ENCODE measurements at places on chromosomes 11 and 22. TPM values are rescaled to one million over a fixed set of nuclear protein-coding genes. Genes with fewer than 3 reads are reported as not detected.

DNA sequence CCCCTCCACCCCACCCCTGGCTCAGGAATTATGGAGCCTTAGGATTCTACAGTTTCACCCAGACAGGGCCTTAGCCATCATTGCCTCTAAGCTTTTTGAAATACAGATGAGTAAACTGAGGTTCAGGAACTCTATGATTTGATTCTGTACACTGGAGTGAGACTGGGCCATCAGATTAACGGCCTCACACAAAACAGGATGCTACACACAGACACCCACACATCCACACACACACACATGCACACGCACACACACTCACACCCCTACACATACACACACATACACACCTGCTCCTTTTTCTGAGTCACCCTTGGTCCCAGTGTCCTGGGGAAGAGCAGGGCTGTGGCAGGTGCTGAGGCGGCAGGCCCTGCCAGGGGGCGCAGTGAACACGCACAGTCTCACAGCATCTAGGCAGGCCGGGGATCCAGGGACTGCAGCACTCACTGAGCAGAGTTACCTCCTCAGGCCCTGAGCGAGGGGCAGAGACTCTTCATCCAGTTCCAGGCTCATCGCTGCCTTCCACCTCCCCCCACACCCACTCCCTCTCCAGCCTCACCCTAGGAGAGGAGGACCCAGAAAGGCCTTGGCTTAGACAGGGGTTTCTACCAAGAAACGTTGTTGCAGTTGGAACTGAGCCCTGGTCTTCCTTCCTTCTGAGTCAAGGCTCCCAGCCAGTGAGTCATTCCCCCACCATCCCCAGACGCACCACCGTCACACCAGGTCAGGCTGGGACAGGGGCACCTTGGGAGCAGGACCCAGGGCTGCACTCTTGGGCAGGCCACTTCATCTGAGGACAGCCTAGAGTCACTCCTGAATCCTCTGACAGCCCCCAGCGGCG, 89.8 kb upstream of the PARVA start:
- DNase-seq, result no peak

Gene OR52N1
- not detected for total RNA-seq

Gene PATE4
- total RNA-seq, result not detected

Gene APLP2
- 527 TPM for total RNA-seq

DNA sequence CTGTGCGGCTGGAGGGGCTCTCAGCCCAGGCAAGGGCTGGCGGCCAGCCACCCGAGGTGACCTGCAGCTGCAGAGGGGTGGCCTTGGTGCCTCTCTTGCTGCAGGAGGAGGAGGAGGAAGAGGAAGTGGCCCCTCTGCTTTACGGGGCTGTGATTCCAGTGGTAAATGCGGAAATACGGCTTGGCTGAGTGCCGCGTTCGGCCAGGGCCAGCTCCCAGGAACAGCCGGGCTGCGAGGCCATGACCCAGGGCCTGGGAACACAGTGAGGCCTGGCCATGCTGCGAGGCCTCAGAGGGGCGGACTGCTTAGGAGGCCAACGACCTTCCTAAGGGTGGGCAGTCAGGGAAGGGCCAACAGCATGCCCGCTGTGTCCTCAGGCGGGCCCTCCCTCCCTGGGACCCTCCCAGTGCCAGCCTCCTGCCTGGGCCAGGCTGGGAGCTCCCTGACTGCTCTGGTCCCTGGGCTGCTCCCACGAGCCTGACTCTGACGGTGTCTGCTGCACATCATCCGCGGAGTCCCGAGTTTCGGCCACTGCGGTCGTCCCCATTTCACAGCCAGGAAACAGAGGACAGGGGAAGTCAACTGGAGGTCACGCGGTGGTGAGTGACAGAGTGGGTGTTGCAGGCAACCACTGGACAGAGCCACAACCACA, 20.8 kb upstream of the PPARA start:
- peak; percentile 69 for DNase-seq

DNA sequence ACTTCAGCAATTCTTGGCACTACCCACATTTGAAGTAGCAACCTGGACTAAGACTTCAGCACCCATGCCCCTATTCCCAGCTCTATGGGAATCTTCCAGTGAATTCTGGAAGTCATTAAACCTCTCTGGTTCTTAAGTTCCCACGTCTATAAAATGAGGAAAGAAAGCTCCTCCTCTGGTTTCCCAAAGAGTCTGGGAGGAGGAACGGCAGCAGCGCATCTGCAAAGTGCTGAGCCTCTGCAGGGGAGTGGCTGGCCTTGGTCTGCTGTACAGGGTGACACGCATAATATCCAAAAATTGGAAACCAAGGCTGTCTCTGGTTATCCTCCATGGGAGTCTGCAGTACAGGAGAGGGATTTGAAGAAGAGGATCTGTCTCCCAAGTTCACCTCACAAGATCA, 73.6 kb upstream of the TP53I11 start:
- DNase-seq, result no peak

DNA sequence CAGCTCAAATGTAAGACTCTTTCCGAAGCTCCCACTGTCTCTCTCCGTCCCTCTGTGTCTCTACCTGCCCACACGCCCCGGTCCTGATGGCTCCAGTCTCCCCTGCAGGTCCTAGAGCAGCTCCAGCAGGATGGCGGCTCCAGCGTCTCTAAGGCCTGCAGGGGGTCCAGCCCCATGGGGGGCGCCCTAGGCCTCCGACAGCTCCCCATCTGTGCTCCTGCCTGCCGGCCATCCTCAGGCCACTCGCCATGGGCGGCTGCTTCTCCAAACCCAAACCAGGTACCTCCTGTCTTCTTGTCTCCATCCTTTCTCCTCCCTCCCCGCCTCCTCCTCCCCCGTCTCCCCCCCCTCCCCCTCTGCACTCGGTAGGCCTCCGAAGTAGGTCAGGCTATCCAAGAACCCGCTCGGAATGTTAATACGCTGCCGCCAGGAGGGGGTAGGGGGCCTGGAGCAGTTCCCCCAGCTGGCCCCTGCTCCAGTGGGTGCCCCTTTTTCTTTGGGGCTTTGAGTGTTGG, 699 bp downstream of the AIFM3 start:
- DNase-seq, result no peak

GRCh38 chr11:59247531-59248227, 35.0 kb upstream of the MPEG1 start:
- DNase-seq, result peak; percentile 21

GRCh38 chr22:33866511-33866910, 53.8 kb downstream of the LARGE1 start:
- DNase-seq, result no peak

- DNase-seq, result no peak
These were observed 147.6 kb downstream of the MIAT start for GRCh38 chr22:26804911-26805539.

Gene MMP12
- 16.9 TPM for total RNA-seq

- peak; percentile 99 for DNase-seq
These were observed 501 bp upstream of the TTLL12 start for GRCh38 chr22:43187171-43188099.

DNA sequence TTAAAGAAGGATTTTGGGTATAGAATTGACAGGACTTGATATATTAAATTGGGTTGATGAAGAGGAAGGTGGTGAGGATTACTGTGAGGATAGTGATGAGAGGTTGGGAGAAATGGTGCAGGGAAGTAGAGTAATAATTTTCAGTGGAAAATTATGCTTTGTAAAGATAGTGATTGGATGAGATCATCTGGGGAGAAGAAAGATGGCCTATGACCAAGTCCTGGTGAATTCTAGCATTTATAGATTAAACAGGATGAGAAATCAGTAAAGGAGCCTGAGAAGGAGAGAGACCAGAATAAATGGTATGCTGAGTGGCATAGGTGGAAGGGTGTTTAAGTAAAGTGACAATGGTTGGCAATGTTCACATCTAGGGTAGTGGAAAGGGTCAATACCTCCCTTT, 15.0 kb downstream of the IPO7 start:
- no peak for DNase-seq

- DNase-seq, result no peak
These were observed 26.2 kb downstream of the FAM83F start for GRCh38 chr22:40020956-40021355.

Gene JAM3
- total RNA-seq, result 33.5 TPM

DNA sequence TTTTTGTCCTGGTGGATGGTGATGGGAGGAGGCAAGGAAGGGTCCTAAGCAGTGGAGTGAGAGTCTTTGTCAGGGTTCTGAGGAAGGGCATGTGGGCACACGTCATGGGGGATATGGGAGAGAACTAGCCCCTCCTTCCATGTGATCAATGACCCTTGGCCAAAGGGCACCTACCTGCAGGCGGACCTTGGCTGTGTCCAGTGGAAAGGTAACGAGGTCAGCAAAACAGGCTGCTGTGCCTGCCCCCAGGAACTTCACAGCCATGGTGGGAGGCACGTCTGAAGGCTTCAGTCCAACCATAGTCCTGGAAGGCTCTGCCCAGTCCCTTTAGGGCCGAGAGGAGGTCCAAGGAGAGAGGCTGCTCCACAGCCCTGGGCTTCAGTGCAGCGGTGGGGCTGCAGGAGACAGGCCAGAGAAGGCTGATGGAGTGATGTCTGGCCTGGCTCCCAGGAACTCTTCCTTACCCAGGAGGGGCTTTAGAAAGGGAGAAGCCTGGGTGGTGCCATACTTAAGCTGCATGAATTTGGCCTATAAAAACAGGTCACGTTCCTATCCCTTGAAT, 2.1 kb downstream of the UCP3 start:
- no peak for DNase-seq

Gene CRYBB3
- total RNA-seq, result not detected

DNA sequence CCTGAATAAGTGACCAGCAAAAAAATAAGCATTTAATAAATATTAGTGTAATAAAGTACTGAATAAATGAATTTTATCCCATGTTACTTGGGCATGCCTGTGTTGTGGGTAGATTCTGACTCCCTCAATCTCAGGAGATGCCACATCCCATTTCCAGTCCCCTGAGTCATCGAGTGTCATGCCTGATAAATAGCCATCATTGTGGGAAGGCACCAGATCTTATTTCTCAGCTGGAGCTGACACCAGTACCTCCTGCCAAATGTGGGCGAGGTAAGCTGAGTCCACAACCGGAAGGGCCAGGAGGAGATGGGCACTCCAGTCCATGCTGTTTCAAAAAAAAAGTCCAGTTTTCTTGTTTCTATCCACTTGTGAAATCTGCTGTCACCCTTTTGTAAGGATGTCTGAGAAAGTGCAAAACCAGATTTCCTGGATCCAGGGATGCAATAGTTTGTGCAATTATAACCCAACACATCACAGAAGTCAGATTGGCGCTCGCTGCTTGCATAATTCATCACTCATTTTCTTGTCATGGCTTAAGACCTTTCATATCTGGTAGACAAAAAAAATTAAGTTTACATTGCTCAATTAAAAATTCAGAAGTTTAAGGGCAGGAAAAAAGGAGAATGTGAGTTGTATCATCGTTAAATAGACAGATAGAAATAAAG, 311.6 kb downstream of the MIAT start:
- no peak for DNase-seq

Gene SLC7A4
- 0.63 TPM for total RNA-seq

DNA sequence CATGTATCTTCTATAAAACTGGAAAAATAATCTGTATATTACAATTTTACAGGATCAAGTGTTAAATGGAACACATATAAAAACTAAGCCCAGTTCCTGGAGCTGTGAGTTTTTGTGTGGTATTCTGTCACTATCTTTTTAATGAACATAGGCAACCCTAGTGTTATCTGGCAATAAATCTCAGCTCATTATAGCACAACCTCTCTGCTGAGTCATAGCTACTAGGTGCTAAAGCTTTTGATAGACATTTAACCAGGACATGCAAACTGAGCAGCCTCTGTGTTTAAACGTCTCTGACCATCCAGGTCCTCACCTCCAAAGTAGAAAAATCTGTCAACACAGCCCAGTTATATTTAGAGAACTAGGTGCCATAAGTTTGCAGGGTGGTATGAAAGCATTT, 91.0 kb upstream of the CARD18 start:
- DNase-seq, result no peak

Gene LRRC32
- total RNA-seq, result 38.3 TPM

GRCh38 chr11:75481223-75481921, 44.4 kb downstream of the GDPD5 start:
- DNase-seq, result no peak

Gene RIC3
- total RNA-seq, result 9.4 TPM

DNA sequence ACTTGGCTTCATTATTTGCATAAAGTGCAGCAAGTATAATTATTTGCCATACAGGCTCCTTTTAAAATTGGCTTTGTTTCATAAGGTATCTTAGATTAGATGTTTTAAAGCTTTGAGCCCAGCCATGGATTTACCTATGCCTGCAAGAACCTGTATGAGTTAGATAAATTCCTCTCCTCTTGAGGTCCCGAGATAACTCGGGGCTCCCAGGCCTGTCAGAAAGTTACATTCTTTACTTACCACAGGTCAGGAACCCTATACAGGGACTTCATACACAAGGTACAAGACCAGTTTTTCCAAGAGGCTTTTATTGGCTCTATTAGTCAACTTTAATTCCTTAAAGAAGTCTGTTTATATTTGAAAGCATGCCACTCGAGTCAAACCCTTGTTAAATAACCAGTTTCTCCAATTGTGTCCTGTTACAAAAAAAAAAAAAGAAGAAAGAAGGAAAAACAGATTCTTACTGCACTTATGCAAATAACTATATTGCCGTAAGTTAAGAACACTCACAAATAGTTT, 2.3 kb upstream of the C1QTNF6 start:
- DNase-seq, result peak; percentile 47

DNA sequence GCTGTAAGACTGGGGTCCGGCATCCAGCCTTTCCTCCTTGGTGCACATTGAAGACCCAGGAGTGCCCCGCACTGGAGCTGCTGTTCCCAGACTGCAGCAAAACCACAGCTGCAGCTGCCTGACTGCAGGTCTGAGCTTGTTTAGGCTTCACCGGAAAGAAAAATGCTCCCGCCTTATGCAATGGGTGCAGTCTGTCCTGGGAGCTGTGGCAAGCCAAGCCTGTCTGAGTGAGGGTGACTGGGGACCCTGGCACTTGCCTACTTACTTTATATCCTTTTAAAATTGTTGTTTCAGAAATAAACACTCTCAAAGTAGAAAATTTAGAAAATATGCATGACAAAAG, 23.3 kb upstream of the CD44 start:
- no peak for DNase-seq

Gene SIK2
- 31.8 TPM for total RNA-seq

DNA sequence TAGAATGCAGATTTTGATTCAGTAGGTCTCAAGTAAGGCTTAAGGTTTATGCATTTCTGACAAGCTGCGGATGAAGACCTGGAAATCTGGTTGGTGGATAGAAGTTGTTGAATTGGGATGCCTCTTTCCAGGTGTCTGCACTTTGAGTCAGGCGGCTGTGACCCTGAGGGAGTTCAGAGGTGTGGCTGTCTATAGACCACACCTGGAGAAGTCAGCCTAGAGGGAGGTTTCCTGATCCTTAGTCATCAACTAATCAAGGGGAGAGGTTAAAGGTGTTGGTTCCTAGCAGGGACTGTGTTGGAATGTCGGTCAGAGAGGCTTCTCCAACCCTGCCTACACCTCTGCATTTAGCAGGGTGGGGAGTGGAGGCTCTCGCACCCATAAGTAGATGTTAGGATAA, 8.0 kb downstream of the GLB1L2 start:
- no peak for DNase-seq

- DNase-seq, result no peak
These were observed 13.2 kb downstream of the NAA40 start for GRCh38 chr11:63951779-63952536.

GRCh38 chr11:267491-267994, 10.7 kb upstream of the NLRP6 start:
- DNase-seq, result no peak

Data from lung (tissue), 17 donors.